Gastrocnemius medialis (tissue), 4 donors: ENCODE measurements at places on chromosomes 3 and 15.

- no peak for DNase-seq
Observed at GRCh38 chr15:60363087-60363549, 34.7 kb downstream of the ANXA2 start.

- peak; percentile 3 for DNase-seq
Observed at GRCh38 chr3:189233225-189233858, 61.6 kb downstream of the TPRG1 start.

DNA sequence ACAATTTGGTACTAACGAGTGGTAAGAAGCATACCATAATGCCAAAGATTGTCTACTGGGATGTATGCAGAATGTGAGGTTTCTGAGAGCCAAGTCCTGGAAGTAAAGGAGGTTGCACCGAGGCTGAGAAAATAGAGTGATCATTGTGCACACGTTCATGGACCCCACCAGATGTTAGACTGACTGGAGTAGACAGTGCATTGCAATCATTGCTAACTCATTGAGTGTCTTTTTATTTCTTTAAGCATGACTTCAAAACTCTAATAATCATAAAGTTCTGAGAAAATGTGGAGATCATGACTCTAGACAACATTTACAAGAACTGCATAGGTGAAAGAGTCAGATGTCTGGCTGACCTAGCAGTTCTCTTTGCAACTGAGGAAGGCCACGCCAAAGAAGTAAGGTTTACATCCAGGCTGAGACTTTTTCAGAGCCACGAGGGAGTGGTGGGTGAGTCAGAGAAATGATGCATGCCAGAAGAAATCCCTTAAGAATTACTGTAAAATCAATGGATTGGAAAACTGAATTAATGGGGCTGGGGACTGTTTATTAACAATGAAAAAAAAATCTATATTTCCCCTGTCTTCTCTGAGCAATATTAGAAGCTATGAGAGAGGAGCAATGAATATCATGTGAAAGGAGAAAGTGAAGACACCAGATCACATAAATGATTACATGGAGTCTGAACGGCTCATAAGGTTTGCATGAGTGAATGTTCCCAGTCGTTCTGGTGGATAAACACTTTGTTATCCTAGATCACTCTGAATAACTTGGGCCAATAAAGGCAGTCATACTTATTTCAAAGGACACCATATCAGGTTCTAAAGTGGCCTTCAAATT lies 76.0 kb upstream of the SLC25A26 start:
- no peak for DNase-seq

- DNase-seq: no peak
Observed at GRCh38 chr3:141191097-141191749, 40.4 kb upstream of the PXYLP1 start.

DNA sequence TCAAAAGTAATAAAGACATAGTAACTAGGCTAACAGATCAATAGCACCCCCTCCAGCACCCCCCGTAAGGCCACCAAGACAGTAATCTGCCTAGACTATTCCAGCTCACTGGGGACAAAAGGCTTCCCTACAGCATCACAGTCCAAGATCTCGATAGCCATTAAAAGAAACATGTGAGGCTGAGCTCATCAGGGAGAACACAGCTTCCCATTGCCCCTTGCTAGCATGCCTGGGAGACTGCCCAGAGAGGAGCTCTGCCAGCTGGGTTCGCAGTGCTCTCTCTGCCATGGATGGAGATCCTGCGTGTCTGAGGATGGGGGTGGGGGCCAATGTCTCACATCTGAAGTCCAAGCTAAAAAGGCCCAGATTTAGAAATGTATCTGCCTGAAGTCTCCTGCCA lies 17.8 kb downstream of the LRIG1 start:
- DNase-seq: peak; percentile 82

- no peak for DNase-seq
Observed at GRCh38 chr3:195770081-195770840, 41.5 kb downstream of the MUC4 start.

GRCh38 chr3:71926262-71926600 lies 141.3 kb upstream of the PROK2 start:
- DNase-seq: no peak

GRCh38 chr3:38582316-38582715 lies 67.2 kb downstream of the SCN5A start:
- DNase-seq: no peak

GRCh38 chr3:194134231-194134756 lies 1.7 kb upstream of the HES1 start:
- DNase-seq: peak; percentile 38

DNA sequence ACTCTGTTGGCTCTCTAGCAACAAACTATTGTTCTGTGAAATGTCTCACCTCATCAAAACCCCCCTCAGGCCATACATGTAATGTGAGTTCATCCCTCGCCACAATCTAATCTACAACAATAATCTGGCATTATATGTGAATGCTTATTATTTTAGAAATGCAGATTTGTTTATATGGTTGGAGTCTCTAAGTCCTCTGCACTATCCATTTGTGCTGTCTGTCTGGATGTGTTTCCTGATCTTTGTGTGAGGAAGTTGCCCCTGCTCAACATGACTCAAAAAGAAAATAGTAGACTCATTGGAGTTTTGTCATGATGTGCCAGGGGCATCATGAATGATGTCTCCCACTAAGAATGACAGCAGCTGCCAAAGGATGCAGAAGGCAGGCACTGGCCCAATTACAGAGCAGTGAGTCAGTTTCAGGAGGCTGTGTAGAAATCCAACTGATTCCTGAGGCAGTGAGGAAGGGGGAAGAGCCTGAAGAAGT lies 161.6 kb upstream of the PDZRN3 start:
- peak; percentile 30 for DNase-seq

- DNase-seq: no peak
Observed at GRCh38 chr3:108018552-108018951, 72.3 kb downstream of the CD47 start.

DNA sequence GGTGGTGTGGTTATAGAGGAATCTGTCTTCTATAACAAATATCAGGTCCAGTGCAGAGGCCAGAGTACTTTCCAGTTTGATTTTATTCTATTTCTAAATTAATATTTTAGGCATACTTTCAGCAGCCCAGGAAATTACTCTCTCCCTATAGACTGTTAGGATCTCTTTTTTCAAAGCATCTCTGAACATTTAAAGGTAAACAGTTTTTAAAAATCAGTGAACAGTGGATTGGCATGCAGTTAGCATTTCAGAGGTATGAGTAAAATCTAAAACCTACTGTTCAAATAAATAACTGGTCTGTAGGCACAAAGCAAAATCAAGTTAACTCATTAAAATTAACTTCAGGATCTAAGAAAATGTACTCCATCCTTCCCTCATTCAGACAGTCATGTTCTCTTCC lies 3.0 kb downstream of the ZBED2 start:
- no peak for DNase-seq

DNA sequence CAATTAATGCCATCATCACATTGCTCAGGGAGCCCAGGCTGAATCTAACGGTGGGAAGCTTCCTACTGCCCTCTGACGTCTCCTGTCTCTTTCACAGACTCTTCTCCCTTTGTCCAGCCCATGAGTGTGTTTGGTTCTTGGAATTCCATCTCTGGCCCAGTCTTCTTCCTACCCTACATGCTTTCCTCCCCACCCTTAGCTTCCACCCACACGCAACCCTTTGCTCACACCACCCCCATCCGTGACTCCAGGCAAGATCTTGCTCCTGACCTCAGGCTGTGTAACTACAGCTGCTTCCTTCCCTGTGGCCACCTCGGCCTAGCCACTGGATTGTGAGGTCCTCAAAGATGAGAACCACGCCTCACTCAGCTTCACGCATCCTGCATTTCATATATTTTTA lies 72.3 kb upstream of the THBS1 start:
- DNase-seq: no peak

GRCh38 chr3:192831111-192831644 lies 86.5 kb downstream of the MB21D2 start:
- DNase-seq: no peak

GRCh38 chr15:25739687-25740121 lies 123.4 kb downstream of the ATP10A start:
- no peak for DNase-seq

DNA sequence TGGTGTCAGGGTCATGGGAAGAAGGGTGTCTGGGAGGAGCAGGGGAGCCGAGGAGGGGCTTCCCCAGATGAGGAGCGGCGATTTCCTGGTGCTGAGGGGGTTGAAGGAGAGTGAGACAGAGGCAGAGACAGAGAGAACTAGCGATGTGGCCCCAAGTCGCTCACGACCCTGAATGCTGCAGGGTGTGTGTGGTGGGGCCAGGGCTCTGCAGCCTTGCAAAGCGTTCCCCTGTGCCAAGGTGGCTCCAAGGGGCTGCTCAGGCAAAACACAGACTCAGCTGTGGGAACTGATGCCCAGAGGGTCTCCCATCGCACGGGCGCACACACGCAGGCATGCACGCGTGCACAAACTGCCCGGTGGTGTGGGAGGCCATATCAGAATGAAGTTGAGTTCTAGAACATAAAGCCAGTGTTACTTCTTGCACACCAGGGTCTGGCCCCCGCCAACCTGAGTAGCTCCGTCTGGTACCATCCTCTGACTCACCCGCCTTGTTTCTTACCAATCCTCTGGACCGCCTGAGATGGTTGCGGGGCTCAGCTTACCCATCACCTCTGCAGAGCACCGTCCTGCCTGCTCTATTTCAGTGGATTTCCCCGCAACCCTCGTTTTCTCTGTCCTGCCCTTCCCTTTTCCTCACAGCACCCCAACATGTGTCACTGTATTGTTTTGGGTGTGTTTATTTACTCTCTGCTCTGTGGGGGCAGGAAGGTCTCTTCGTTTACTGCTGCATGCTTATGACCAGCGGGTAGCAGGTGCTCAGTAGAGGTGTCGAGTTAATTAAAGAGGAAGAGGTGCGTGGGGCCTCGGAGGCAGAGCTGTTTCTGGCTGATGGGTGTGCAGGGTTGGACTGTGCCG lies 4.5 kb downstream of the MELTF start:
- no peak for DNase-seq
